ENCODE measurements at places on chromosomes 13 and 19. TPM values are rescaled to one million over a fixed set of nuclear protein-coding genes. Genes with fewer than 3 reads are reported as not detected.

The UFM1 gene
- total RNA-seq, result 181 TPM

The COL5A3 gene
- 0.39 TPM for total RNA-seq

The DCT gene
- total RNA-seq, result 0.17 TPM

The DAND5 gene
- not detected for total RNA-seq

The PTH2 gene
- not detected for total RNA-seq

The TBXA2R gene
- 0.18 TPM for total RNA-seq

The IL4I1 gene
- total RNA-seq, result 0.81 TPM

The CD209 gene
- total RNA-seq, result 0.11 TPM

The LENG9 gene
- 8.1 TPM for total RNA-seq

- no peak for ATAC-seq
Observed at GRCh38 chr19:7648265-7649014, 11.5 kb downstream of the STXBP2 start.

DNA sequence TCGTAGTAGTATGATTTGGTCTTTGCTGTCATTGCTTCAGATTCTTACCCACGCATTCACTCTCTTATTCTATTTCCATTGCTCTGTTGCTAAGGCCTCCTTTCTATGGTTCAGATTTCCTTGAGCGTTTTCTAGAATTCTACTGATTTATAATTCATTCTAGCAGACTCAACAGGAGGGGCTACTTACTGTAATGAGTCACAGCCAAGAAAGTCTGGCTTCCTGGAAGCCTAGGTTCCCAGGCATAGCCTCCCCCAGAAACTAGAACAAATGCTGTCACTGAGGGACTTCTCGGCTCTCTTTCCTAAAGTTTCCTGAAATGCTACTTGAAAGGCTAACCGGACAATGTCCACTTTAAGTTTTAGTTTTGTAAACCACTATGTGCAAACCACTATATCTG lies 47.7 kb upstream of the SPATA13 start:
- no peak for ATAC-seq

DNA sequence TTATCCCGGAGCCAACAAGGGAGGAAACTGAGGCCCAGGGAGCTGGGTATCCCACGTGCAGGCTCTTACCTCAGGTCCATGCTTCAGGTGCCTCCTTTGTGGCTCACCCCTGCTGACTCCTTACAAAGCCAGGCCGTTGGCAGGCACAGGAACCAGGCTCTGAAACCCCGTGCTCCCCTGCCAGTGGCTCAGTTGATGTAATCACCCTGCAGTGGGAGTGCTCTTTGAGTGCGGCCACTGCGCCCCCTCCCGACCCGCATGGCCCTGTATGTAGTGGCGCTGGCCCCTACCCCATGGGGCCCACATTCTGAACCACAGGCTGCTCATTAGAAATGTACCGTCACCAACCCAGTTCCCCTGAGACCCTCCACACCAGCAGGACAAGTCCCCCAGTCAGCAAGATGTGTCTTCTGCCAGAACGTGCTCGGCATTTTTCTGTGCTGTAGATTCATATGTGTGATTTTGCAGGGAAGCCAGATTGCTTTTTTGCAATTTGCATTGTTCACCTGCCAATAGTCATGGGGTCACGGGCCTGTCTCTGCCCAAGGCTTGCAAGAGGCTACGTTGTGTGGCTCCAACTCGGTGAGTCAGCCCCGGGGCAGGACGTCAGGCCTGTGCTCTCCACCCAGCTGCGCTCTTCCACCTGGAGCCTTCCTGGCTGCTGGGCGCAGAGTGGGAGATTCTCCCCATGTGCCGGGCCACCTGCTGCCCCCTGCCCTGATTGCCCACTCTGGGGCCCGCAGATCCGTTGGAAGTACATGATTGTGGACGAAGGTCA lies 60.3 kb downstream of the SMARCA4 start:
- no peak for ATAC-seq

DNA sequence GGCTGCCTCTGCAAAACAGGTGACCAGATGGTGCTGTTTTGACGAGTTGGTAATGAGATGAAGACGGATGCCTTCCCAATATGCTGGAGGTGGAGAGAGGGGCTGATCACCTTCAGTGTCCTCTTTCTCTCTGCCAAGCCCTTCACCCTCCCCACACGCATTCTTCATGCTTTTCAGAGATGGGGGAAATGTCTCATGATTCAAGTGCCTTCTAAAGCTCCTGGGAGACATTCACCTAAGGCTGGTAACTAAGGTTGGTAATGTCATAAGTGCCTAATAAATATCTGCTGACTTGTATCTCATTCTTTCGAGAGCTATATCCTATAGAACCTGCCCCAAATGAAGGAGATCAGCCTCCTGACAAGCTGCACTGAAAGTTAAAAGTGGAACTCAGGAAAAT lies 86.2 kb upstream of the MBNL2 start:
- ATAC-seq, result peak; percentile 40

GRCh38 chr19:15292140-15292539 lies 40.2 kb downstream of the BRD4 start:
- no peak for ATAC-seq

- peak; percentile 99 for ATAC-seq
Observed at GRCh38 chr13:44523146-44524015, 52.7 kb downstream of the TSC22D1 start.

- no peak for ATAC-seq
Observed at GRCh38 chr13:83798731-83799130, 83.5 kb downstream of the SLITRK1 start.

DNA sequence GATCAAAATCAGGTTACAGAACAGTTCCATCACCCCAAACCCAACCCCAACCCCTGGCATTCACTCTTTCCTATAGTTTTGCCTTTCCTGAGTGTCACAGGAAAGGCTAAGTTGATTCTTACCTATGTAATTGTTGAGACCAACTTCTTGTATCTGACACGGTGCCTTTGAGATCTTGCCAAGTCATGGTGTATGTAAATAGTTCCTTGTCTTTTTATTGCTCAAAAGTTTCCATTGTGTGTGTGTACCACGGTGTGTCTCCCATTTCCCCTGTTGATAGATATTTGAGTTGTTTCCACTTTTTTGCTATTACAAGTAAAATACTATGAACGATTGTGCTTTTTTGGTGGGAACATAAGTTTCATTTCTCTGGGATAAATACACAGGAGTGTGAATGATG lies 3.3 kb upstream of the IGFL2 start:
- no peak for ATAC-seq

DNA sequence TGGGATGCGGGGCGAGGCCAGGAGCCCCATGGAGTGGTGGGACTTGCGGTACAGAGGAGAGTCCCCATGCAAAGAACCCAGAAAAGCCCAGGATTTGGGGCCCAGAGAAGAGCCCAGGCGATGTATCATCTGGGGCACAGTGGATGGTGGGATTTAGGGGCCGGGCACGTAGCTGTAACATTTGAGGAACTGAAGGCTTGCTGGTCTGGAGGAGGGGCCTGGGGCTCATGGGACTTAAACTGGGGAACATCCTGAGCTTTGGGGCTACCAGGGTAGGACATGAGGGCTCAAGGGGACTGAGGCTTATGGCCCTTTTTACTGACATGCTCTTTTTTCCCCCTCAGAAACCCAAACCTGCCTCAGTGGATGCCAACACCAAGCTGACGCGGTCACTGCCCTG lies 13.5 kb downstream of the MED25 start:
- ATAC-seq, result no peak

DNA sequence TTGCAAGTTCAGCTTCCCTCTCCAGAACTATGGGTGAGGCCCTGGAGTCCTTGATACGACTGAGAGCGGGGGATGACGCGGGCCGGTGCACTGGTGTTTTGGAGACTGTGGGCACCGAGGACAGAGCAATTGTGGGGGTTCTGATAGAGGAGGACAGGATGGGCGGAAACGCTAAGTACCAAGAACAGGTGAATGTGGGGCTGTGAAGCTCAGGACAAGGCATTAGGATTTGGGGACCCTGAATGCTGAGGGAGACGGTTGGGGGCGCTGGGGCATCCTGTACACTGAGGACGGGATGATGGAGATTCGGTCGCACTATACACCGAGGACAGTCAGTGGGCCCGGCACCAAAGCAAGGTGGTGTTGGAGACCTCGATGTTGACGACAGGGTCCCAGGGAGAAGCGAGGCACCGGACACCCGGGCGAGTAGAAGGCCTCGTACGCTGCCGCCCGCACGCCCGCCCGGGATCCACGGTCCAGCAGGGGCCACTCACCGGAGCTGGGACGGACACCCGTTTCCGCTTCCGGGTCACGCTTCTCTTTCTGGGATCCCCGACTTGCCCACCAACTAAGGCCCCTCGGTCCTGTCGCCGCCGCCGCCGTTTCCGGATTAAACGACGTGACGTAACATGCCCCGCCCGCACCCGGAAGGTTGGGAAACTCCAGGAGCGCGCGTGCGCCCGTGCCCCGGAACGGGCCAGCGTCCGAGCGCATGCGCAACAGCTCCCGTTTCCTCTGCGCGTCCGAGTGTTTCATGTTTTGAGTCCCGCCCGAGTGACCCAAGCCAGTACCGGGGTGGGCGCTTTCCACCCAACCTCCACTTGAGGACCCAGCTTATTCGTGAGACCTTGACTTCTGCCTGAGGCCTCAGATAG lies at the start of gene CHMP2A:
TSS of gene CHMP2A (minus strand) at position 612 of the 875 bp plus-strand sequence. CDS start 893 bp downstream, outside the sequence.
- ATAC-seq, result peak; percentile 36

- ATAC-seq, result no peak
Observed at GRCh38 chr13:23828866-23829265, 60.3 kb downstream of the MIPEP start.
